WTC11 (cell line): ENCODE measurements at places on chromosomes 5 and 9.

DNA sequence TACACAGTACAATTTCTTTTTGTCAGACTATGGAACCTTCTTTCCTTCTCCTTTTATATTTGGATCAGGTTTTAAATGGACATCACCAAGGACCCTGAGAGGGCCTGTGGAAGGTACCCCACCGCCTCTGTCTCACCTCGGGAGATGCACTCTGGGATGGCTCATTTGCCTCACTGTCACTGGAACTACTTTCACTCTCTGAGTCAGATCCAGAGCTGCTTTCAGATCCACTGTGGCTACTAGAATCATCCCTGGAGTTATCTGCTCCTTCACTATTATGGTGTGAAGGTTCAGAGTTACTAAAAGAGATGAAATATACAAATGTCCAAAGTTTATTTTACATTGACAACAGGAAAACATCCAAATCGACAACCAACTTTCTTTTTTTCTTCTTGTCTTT is 24.6 kb downstream of the LEAP2 start:
- DNase-seq, result no peak

- DNase-seq, result no peak
Measured at GRCh38 chr5:65010841-65011240, 242.1 kb downstream of the CWC27 start.

GRCh38 chr5:122849771-122850170 is 4.4 kb downstream of the SNX24 start:
- no peak for DNase-seq

DNA sequence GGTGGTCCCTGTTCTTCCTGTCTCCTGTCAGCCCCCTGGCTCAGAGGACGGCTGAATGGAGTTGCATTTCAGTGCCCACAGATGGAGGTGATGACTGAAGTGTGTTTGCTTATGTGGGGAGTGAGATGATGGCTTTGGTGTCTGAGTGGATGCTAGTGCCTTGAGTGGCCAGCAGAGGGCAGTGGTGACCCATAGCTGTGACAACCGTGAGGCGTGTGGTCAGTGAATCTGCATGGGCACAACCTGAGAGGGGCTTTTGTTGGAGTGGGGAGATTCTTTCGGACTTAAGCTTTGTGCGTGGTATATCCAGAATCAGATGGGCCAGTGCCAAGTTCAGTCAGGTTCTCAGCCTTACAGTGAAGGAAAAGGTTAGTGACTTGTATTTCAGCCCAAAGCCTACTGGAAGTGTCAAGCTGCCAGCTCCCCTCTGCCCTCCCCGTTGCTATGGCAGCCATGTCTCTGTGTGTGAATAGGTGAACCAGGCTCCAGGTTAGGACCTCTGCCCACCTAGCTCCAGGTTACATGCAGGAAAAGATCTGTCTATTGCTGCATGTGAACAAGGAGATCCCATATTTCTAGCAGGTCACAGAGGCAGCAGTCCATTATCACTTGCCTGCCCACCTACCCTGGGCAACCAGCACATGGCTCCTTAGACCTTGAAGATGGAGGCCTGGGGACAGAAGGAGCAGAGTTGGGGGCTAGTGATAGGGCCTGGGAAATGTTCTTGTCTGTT is 14.7 kb upstream of the CXXC5 start:
- DNase-seq, result peak; percentile 71

DNA sequence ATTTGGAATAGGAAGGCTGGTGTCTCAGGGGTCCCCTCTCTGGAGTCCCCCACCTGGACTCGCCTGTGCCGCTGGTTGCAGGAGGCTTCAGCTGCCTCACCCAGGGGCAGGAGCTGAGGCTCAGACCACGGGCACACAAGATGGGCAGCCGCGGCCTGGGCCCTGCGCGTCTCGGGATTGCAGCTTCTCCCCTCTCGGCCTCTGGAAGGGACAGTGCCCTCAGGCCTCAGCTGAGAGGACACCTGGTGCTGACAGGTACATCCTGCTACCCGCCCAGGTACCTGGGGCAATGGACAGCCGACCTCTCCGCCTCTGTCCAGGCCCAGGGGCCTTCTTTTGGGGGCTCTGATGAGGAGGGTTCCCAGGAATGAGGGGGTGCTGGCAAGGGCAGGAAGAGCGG is 38.3 kb downstream of the UNC5A start:
- DNase-seq, result no peak

GRCh38 chr9:4489562-4489918 is 728 bp upstream of the SLC1A1 start:
- peak; percentile 37 for DNase-seq

DNA sequence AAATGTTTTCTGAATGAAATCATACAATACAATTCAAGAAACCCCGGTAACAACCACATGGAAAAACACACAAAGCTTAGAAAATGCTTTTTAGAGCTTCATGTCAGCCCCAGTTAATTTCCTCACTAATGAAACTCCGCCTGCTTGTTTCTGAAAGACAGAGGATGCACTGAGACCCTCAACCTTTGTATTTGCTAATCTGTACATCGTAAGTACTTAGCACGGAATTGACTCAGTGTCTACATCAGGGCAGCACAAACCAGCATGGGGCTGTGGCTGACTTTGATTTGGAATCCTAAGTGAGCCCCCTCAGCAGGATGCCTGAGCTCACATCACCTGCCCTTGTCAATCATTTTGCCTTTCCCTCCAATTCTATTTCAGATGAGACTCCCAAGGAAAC is 499.1 kb upstream of the MPDZ start:
- DNase-seq, result no peak

DNA sequence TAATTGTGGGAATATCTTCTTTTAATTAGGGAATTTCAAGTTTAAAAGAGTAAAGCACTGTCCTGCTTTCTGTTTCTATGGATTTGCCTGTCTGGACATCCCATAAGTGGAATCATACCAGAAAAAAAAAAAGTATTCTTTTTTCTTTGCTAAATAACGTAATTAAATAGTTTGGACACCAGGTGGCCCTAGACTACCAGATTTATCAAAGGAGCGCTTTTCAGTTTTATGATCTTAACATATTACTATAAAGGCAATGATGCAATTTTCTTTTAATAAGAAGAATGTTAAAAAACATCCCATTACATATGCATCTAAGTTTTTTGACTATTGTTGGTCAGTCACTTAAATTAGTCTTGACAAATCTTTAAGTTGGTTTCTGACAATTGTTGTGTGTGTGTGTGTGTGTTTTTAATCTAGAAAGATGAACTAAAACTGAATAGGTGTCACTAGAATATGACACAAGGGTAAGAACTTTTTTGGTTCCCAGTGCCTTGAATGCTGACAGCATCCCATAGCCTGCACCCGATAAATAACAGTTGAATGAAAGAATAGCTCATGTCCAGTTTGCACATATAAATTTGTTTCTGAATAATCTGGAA is 49.5 kb downstream of the C5orf22 start:
- DNase-seq, result no peak

DNA sequence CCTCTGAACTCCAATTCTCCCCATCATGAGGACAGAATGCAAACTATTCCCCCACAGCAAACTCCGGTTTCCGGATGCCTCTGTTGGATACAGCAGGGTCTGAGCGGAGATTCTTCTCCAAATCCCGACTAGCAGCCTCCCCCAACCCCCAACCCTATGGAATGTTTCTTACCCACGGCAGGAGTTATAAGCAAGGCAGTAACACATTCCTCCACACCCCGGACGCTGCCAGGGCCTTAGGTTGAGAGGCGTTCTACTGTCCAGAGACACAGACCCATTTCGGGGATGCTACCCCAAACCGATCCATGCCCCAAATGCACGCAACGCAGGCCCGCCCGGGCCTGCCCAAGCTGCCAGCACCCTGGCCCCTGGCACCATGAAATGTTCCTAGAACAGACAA is 85.6 kb upstream of the LMX1B start:
- DNase-seq, result no peak

- DNase-seq, result no peak
Measured at GRCh38 chr5:31811210-31811609, 172.3 kb downstream of the PDZD2 start.

DNA sequence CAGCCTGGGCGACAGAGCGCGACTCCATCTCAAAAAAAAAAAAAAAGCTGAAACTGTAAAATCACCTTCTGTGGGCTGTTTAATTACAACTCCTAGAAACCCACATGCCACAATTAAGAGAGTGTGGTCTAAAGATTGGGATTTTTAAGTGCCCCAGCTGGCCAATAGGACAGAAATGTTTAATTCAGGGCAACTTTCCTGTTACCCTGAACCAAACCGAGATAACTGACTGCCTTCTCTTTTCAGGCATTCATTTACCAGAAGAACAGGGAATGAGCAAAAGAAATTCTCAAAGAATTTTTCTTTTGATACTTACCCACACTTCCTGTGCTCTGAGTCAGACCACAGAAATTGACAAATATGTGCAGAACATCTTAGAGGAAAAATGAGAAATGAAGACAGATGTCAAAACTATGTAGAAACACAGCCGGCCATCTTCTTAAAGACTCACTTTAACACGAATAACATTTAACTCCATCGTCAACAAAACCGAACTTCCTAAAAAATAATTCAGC is 221.3 kb upstream of the DAPK1 start:
- DNase-seq, result no peak

GRCh38 chr9:130718562-130718961 is 25.0 kb downstream of the EXOSC2 start:
- DNase-seq, result no peak

GRCh38 chr5:96565582-96566265 is 96.5 kb upstream of the CAST start:
- DNase-seq, result no peak

GRCh38 chr5:112183103-112183711 is 235.9 kb downstream of the EPB41L4A start:
- DNase-seq, result no peak

DNA sequence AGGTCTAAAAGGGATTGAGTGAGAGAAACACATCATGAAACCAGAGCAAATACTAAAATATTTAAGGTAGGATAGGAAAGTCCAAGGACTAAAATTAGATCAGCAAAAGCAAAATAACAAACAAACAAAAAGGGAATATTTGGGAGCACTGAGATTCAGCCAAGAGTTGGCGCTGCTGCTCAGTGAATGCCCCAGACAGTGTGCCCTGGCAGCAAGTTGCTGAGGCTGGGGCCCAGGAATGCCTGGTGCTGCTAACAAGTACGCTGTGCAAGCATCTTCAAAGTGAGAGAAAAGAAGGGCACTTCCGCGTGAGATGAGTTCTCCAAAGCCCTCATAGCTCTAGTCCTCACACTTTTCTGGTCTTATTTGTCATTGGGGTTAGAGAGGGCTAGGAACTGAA is 603.3 kb downstream of the EFNA5 start:
- peak; percentile 23 for DNase-seq

DNA sequence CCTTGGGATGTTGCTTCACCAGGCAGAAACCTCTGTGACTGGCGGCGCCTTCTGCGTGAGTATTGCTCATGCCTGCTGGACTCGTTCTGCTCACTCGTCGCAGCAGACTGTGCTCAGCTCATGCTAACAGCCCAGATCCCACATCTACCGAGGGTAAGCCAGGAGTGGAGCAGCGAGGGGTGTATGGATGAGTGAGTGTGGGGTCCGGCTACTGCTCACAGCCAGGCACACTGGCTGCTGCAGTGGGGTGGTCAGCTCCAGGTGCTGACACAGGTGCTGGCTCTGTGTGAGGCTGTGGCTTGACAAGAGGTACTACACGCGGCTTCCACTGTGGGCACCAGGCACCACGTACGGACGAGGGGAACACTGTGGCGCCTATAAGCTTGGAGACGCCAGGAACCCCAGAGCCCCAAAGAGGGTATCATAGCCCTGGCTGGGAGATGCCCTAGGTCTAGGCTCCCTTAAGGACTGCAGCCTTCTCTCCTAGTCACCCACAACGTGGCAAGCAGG is 47.7 kb upstream of the CDH12 start:
- DNase-seq, result no peak

- no peak for DNase-seq
Measured at GRCh38 chr9:137564817-137565411, 13.2 kb downstream of the MRPL41 start.

DNA sequence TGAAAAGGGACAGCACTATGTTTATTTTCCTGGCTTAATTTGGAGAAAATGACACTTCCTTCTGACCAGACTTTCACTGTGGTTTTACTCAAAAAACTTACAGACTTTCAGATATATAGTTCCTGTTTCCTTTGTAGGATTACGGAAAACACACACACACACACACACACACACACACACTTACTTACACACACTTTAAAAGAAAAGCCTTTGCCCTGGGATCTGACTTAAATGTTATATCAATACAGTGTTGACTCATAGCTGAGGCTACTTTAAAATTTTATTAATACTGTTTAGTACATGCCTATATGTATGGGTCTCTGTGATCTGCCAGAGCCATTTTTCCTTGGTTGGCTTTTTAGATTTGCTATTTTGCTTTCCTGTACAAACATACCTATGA is 758.3 kb downstream of the DNAH5 start:
- DNase-seq, result no peak

- no peak for DNase-seq
Measured at GRCh38 chr9:14560194-14560593, 133.0 kb downstream of the ZDHHC21 start.

DNA sequence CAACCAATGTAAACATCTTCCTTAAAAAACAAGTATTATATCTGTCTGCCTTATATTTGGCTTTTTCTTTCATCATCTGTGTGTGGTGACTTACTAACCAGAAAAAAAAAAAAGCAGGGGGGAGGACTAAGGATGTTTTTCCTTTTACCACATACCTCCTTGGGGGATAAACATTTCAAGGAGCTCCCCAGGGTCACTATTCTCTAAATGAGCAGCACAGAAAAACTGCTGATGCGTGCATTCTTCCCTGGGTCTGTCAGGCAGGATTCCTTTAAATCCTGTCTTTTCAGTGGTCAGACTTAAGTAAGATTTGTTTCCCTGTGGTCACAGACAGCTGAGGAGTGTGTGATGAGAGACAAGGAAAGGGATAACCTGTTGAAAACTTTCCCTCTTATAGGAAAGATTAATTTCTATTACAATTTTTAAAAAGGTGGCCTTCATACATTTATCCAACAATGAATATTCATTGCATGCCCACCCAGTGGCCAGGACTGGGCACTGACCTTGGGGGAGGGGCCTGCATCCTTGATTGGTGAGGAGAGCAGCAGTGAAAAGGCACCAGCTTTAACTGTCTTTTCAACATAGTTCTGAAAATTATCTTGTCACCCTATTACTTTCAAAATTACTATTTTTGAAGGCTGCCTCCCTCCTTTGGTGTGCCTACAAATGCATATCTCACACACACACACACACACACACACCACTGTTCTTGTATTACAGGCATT is 123.1 kb downstream of the TLE4 start:
- DNase-seq, result peak; percentile 22

- no peak for DNase-seq
Measured at GRCh38 chr5:16759147-16759773, 142.5 kb upstream of the RETREG1 start.

DNA sequence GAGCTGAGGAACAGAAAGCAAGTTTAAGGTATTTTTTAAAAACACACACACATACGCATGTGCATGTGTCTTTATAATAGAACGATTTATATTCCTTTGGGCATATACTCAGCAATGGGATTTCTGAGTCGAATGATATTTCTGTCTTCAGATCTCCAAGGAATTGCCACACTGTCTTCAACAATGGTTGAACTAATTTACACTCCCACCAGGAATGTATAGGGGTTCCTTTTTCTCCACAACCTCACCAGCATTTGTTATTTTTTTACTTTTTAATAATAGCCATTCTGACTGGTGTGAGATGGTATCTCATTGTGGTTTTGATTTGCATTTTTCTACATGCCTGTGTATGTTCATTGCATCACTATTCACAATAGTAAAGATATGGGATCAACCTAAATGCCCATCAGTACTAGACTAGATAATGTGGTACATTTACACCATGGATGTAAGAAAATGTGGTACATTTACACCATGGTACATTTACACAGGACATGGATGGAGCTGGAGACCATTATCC is 60.3 kb upstream of the MAP3K1 start:
- DNase-seq, result no peak
